ENCODE measurements at places on chromosomes 5 and 9.

DNA sequence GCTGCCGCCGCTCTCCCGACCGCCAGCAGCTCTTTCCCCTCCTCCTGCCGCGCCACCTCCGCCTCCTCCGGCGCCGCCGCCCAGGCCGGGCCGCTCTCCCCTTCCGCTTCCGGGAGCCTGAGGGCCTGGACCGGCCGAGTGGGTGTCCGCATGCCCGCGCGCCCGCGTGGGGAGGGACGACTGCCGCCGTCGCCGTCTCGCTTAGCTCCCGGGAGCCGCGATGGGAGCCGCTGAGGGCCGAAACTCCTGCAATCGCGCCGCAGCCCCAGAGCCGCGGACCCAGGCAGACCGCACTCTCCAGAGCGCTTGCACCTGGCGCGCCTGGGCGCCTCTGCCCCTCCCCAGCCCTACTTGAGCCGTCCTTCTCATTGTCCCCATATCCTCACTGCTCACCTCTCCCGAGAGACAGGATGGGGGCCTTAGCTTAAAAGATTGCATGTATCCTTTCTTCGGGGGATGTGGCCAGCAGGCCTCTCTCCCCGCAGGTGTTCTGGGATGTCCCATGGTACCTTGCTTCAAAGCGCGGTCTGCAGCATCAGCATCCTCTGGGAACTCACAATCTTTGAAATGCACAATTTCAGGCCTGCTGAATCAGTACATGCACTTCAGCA, at the start of gene ZDHHC21:
Gene ZDHHC21 (minus strand): TSS at position 182 of the 611 bp plus-strand sequence. CDS start 19,092 bp downstream, outside the sequence.
- DNase-seq = peak; percentile 74

- DNase-seq = no peak
Observed at GRCh38 chr5:155626592-155626991, 613.0 kb downstream of the KIF4B start.

DNA sequence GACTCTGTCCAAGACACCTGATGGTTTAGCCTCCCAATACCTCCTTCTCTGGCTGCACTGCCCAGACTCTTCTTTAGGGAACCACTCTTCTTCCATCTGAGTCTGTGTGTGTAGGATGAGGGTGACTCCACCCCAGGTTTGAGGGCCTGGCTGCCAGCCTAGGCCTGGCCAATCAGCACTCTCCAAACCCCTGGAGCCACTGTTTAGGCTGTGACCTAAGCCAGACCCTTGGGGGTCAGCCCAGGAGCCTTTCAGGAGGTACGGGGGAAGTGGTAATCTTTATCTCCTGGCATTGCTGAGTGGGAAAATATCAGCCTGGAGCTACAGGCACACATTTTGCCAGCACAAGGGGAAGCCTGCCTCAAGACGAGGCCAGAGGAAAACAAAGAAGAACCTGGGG, 6.2 kb upstream of the ERGIC1 start:
- no peak for DNase-seq

DNA sequence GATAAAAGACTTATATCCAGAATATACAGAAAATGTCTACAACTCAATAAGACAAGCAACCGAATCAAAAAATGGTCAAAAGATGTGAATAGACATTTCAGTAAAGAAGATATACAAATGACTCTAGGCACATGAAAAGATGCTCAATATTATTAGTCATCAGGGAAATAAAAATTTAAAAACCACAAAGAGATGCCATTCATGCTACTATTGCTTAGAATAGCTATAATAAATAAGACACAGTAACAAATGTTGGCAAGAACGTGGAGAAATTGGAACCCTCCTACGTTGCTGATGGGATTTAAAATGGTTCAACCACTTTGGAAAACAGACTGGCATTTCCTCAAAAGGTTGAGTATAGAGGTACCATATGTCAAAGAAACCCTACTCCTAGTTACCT, 39.8 kb downstream of the POLK start:
- DNase-seq = no peak

DNA sequence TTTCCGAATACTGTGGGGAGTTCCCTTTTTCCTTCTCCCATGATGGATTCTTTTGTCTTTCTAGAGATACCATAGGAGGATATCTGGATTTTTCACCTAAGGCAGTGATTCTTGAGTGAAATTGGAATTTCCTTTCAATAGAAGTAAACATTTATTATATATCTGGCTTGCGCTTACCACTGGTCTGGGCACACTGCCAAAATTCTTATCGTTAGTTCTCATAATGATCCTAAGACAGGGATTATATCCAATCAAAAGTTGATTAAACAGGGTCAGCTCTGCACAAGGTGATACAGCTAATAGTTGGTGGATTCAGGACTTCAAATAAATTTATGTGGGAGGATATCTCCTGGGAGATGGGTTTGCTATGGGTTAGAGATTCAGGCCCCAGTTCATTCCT, 9.6 kb downstream of the TLE4 start:
- DNase-seq = no peak

GRCh38 chr9:90322296-90322695, 320.3 kb downstream of the DIRAS2 start:
- DNase-seq = no peak

GRCh38 chr9:27800159-27800558, 226.9 kb upstream of the C9orf72 start:
- no peak for DNase-seq

DNA sequence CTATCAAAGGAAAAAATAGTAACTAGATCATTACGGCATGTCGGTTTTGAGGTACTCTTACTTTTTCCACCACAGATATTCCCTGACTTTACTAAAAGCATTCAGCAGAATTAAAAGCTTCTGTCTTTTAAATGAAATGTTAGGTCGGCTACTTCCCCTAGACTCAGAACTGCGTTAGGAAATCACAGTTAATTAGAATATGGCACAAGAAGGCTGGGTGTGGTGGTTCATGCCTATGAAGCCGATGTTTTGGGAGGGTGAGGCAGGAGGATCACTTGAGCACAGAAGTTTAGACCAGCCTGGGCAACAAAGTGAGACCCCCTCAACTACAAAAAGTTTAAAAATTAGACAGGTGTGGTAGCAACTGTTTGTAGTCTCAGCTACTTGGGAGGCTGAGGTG, 24.4 kb downstream of the CEMIP2 start:
- DNase-seq = no peak

DNA sequence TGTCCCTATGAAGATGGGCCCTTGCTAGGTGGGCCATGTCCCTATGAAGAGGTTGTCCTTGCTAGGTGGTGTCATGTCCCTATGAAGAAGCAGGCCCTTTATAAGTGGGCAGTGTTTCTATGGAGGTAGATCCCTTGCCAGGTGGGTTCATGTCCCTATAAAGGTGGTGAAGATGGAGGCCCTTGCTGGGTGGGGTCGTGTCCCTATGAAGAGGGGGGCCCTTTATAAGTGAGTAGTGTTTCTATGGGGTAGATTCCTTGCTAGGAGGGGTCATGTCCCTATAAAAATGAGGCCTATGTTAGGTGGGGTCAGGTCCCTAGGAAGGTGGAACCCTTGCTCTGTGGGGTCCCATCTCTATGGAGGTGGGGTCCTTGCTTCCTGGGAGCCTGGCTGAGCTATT, 283.4 kb upstream of the IRX2 start:
- no peak for DNase-seq

DNA sequence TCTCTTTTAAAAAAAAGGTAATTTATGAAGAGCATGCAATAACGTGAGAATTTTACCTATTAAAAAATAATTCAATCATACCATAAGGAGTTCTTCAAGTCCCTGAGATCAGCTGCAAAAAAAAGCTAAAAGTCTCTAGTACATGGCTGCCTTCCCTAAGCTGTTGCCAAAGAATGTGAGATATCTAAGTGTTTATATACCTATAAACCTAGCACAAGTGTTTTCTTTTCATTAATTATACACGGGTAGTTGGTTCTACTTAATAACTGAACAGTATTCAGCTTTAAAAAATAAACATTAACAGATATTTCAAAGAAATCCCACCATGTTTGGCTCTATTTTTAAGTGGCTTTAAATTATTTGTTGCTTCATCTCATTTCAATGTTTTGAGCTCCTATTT, 25.9 kb downstream of the FNBP1 start:
- DNase-seq = no peak

GRCh38 chr5:127513408-127513970, 4.0 kb upstream of the PRRC1 start:
- DNase-seq = no peak

GRCh38 chr9:34802916-34803315, 93.0 kb upstream of the CCL21 start:
- no peak for DNase-seq

- DNase-seq = no peak
Observed at GRCh38 chr5:3392306-3392939, 203.2 kb upstream of the IRX1 start.

- no peak for DNase-seq
Observed at GRCh38 chr9:112820881-112821280, 69.8 kb downstream of the SLC46A2 start.

DNA sequence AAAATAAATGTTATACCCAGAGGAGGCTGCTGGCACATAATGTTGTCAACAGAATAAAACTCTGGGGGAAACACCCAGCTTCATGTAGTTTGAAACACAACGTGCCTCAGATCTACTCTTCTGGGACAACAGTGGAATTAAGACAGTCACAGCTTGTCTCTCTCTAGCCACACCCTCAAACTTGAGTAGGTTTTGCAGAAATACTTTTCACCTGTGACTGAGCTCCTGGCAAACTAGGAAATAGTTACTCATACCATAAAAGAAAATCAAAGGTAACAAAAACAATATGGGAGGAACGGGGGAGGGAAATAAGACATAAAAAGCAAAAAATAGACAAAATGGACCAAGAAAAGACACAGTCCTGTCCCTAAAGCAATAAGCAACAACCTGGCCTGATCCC, 14.4 kb downstream of the ELAVL2 start:
- no peak for DNase-seq

DNA sequence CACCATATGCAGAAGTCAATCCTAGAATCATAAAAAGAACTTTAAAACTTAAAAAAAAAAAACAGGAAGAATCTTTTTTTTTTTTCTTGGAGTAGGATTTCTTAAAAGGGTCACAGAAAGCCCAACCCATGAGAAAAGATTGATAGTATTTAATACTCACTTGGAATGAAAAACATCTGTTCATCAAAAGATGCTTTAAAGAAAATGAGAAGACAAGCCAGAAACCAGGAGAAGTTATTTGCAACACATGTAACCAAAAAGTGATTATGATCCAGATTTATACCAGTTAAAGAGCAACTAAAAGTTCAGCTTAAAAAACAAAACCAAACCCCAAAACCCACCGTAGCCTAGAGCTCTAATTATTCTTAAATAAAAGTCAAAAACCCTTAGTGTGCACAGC, 69.3 kb downstream of the TLE4 start:
- DNase-seq = no peak

- DNase-seq = no peak
Observed at GRCh38 chr5:60598424-60598823, 101.5 kb downstream of the DEPDC1B start.

DNA sequence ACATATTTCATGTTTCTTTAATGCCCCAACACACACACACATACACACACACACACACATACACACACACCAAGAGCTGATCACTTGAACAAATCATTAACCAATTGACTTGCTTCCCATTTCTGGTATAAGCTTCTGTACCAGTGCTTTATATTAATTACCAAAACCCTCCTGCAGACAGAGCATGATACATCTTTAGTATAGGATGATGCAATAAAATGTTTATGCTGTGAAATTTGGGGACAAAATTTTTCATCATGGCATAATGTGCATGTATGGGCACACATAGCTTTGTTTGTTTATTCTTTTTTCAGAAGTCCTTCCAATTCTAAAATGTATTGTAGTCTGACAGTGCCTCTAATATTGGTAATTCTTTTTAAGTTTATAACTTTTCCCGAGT, 34.5 kb downstream of the SLC1A3 start:
- DNase-seq = no peak

DNA sequence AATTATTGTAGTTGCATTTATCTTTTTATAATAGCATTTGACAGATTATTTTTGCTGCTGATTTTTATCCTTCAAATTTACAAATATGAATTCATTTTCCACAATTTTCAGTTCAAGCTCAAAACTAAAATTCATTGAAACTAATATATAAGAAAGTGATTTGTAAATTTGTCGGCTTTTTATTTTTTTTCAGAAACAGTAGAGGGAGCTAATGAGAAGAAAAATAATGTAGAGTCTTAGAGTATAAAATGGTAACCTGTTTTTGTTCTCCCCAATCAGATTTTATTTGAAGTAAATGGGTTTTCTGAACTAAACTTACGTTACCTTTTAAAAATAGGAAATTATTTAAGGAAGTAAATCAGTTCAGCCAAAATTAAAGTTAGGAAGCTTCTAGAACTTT, 19.2 kb downstream of the PRRC1 start:
- DNase-seq = no peak

- DNase-seq = no peak
Observed at GRCh38 chr9:19441730-19442129, 32.9 kb downstream of the ACER2 start.

- no peak for DNase-seq
Observed at GRCh38 chr5:31421806-31422586, 109.9 kb downstream of the DROSHA start.

- no peak for DNase-seq
Observed at GRCh38 chr5:158886086-158886485, 213.6 kb downstream of the EBF1 start.

DNA sequence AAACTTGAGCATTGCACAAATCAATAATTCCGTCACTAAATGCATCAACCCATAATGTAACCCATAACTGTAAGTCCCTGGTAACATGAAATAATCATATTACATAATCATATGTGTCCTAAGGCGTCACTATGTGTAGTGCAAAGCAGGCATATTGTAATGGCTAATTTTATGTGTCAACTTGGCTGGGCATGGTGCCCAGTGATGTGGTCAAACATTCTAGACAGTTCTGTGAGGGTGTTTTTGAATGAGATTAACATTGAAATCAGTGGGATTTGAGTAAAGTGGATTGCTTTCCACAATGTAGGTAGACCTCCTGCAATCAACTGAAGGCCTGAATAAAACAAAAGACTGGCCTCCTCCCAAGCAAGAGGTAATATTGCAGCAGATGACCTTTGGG, 794.4 kb upstream of the ACO1 start:
- DNase-seq = no peak

DNA sequence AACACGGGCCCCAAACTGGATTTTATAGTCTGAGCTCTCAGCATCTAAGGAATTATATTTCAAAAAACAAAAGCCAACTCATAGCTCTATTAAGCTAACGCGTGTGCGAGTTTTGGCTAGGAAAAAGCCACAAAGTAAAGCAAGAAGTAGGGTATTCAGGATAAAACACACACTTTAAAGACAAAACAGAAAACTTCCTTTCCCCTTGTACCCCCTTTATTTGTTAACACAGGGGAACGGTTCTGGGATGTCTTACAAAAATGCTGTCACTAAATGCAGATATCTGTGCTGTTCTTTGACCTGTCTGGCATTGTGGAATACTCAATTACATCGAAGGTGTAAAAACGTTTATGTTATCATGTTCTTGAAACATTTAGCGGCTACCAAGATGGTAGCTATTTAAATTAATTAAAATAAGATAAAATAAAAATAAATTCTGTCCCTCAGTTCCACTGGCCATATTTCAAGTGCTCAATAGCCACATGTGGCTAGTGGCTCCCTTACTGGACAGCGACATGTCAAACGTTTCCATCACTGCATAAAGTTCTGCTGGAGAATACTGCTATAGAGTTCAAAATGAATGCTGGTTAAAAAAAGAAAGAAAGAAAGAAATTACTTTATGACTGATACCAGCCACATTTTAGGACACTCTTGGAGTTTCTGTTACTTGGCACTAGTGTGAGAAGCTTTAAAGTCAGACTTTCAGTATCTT, 7.2 kb upstream of the MEF2C start:
- DNase-seq = no peak
